ENCODE measurements at places on chromosomes 2 and 18. TPM values are rescaled to one million over a fixed set of nuclear protein-coding genes. Genes with fewer than 3 reads are reported as not detected.

The LANCL1 gene
- total RNA-seq: 70.8 TPM

The REG1B gene
- not detected for total RNA-seq

The TGFA gene
- 0.43 TPM for total RNA-seq

The LIMS4 gene
- 0.26 TPM for total RNA-seq

The GAREM2 gene
- 0.33 TPM for total RNA-seq

The CBLN2 gene
- not detected for total RNA-seq

The ZBTB7C gene
- total RNA-seq: 0.10 TPM

The SLC14A1 gene
- total RNA-seq: 35.8 TPM

The TTN gene
- under 0.01 TPM for total RNA-seq

- no peak for DNase-seq
Measured at GRCh38 chr2:160459538-160460332, 33.9 kb downstream of the RBMS1 start.

DNA sequence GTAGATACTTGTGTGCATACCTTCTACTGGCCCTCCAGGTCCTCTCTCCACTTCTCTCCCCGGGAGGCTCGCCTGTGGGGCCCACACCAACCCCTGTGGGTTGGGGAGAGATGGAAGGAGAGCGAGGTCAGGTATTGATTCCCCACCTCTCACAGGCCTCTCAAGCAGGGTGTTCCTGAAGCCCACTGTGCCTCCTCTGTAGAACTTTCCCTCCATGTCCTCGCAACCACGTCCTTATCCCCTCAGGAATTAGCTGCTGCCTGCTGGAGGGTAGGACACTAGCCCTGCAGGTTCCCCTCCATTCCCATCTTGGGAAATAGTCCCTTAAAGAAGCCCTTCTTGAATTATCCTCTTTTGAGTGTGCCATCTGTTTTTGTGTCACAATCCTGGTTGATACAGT lies 38.9 kb upstream of the KLF11 start:
- DNase-seq: no peak

DNA sequence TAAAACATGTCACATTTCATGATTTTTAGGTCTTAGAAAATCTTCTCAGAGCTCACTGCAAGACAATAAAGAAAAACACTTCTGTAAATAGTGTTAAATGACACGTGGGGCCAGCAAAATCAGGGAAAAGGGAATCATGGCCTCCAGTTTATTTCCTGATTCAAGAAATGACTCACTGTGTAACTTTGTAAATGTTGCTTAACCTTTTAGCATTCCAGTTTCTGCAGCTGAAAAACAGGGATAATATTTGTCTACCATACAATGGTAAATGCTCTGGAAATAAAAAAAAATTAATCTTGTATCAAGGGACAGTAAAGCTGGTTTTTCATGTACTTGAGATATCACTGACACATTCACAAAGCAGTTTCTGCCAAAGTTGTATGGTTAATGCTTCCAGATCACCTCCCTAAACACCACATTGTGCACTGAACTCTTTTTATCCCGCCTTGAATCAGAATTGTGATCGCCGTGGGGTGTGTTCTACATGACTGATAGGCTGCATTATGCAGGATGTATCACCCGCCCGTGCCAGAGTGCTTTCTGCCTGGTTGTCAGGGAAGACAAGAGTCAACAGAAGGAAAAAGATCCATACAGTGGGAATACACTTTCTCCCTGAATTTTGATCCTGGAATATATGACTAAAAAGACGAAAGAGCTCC lies 238.8 kb downstream of the IKZF2 start:
- peak; percentile 83 for DNase-seq

GRCh38 chr2:198113316-198113715 lies 308.9 kb downstream of the PLCL1 start:
- no peak for DNase-seq

GRCh38 chr2:168136392-168136977 lies 110.9 kb downstream of the STK39 start:
- no peak for DNase-seq

DNA sequence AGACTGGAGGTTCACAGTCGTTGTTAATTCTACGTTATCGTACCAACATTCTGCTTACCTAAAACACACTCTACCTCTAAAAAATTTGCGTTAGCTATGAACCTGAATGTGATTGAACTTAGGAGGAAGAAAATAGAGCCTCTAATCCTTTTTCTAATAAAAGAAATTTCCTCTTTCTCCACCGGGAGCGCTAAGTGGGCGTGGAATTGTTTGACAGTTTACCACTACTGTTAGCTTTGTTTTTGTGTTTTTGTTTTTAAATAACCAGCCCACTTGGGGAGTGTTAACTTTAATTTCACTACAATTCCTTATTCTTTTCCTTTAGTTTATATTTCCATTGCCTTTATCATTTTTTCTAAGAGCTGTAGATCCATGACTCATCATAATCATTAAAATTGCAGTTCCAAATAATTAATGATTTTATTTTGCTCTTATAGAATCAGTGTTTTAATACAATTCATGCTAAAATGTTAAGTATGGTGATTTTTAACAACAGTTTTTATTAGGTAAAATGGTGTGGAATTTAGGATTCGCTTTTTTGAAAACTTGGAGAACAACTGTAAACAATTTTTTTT lies 55.0 kb upstream of the ITM2C start:
- no peak for DNase-seq

- peak; percentile 86 for DNase-seq
Measured at GRCh38 chr2:43426305-43427031, 169.4 kb downstream of the THADA start.

GRCh38 chr2:218815244-218815637 lies 16.4 kb downstream of the PRKAG3 start:
- no peak for DNase-seq

DNA sequence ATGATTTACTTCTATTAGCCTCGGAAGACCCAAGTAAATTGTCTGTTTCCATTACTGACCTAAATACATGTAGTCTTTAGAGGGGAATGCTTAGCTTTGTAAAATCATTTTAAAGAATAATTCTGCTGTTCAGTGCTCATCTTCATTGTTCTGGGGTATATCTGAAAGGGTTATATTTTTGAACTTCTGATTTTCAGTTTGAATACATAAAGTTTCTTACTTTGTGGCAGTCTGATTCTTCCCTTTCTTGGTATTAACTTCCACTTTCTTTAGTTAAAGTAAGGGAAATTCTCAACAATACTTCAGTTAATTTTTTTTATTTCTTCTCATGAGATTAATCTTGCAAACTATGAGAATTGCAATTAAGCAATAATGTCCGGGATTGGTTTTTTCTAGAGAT lies 148.4 kb downstream of the DOCK10 start:
- no peak for DNase-seq

DNA sequence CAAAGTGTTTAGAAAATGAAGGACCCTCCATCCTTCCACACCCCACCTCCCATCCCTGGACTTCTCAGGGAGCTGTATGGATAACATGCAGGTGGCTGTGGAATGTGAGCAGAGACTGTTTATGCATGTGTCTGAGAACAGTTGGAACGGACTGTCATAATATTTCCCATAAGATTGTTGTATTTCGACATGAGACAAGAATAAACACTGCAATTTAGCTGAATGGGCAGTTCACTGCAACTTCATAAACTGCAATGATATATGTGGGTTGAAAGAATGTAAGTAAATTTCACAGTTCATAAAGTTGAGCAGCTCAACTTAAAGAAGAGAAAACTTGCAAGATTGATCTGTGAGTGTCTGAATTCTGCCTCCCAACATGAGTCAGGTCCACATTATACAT lies 74.6 kb downstream of the MEP1B start:
- no peak for DNase-seq

GRCh38 chr2:148828941-148829340 lies 46.1 kb upstream of the KIF5C start:
- DNase-seq: no peak
